ENCODE measurements at places on chromosomes 3 and 15. TPM values are rescaled to one million over a fixed set of nuclear protein-coding genes. Genes with fewer than 3 reads are reported as not detected.

The CA12 gene
- total RNA-seq, result 94.0 TPM

The GMNC gene
- under 0.01 TPM for total RNA-seq

The CPA3 gene
- not detected for total RNA-seq

The LRRC15 gene
- total RNA-seq, result 0.73 TPM

The RBP2 gene
- total RNA-seq, result not detected

The PROS1 gene
- 25.2 TPM for total RNA-seq

Data from smooth muscle cell of trachea (primary cell).